ENCODE measurements at places on chromosomes 11 and 22.
A peak's percentile ranks its signal among the peaks of the same experiment; 100 is the strongest.

DNA sequence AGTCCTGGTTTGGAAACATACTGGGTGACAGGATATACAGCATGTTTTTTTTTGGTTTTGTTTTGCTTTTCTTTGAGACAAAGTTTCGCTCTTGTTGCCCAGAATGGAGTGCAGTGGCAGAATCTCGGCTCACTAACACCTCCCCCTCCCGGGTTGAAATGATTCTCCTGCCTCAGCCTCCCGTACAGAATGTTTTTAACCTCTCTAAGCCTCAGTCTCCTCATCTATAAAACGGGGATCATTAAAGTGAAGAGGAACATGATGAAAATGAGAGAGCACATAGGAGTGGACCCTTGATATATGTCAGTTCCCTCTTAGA lies 28.1 kb upstream of the SCARF2 start:
- DNase-seq = no peak

GRCh38 chr22:27212617-27213177 lies 555.3 kb downstream of the MIAT start:
- no peak for DNase-seq

GRCh38 chr11:72012897-72013721 lies 14.4 kb downstream of the IL18BP start:
- DNase-seq = no peak

DNA sequence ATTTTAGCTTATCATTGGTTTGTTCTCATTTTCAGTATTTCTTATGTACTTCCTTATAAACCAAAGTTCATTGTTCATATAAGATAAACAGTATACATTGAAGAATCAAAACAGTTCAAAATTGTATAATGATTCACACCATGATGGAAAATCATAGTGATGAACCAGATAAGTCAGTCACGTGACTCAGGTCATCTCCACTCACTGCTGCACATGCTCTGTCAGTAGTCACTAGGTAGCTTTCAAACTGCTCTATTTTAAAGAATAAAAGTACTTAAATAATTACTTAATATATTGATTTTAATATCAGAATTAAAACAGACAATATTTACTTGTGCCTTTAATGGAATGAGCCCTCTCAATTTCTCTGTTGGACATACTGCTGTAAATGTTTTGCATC lies 37.5 kb downstream of the PDHX start:
- DNase-seq = no peak

- DNase-seq = no peak
Measured at GRCh38 chr11:13008061-13008435, 1.1 kb upstream of the RASSF10 start.

GRCh38 chr11:12599408-12600143 lies 74.6 kb upstream of the TEAD1 start:
- DNase-seq = peak; percentile 13

- peak; percentile 52 for DNase-seq
Measured at GRCh38 chr11:61587541-61587941, 6.7 kb upstream of the SYT7 start.

DNA sequence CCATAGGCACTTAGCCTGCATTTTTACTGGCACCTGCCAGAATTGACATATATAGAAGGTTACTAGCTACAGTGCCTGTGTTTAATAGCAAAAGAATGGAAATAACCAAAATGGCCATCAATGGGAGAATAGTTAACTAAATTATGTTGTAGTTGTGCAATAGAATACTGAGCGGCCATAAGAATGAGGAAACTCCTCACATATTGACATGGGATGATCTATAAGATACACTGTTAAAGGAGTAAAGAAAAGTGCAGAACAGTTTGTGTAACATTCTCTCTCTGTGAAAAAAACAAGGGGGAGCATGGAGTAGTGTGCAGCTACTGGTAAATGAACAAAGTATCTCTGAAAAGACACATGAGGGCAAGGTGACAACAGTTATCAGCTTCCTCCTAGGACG lies 21.5 kb downstream of the ARAP1 start:
- DNase-seq = no peak

DNA sequence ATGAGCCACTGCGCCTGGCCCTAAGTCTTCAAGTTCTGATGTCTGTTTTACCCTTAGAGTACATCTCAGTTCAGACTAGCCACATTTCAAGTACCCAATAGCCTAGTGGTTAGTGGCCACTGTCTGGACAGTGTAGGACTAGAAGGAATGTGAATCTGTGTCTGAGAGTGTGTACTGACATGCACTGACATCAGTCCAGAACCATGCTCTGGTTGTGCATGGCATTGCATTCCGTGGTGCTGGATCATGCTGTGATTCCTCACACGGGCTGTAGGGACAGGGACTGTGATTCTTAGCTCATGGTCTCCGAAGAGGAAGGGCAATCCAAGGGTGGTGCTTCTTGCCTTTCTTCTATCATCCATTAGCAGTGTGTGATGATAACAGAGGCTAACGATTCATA lies 41.1 kb downstream of the AMOTL1 start:
- no peak for DNase-seq

GRCh38 chr11:118843565-118843964 lies 40.1 kb upstream of the CXCR5 start:
- DNase-seq = no peak

DNA sequence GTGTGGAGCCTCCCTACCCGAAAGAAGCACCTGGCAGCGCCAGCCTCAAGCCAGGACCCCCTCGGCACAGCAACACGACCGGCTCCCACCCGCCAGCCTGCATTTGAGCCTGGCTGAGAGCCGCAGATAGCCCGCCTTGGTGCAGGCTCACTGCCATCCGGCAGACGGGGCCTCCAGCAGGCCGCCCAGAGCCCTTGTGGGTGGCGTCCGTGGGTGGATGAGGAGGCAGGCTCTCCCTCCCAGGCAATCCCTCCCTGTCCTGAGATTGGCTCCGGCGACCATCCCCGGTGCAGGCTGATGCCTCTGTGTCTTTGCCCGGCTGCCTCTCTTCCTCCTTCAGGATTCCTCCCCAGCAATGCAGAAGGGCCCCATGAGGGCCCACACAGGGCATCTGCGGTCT lies 1527.9 kb downstream of the BRD1 start:
- no peak for DNase-seq

DNA sequence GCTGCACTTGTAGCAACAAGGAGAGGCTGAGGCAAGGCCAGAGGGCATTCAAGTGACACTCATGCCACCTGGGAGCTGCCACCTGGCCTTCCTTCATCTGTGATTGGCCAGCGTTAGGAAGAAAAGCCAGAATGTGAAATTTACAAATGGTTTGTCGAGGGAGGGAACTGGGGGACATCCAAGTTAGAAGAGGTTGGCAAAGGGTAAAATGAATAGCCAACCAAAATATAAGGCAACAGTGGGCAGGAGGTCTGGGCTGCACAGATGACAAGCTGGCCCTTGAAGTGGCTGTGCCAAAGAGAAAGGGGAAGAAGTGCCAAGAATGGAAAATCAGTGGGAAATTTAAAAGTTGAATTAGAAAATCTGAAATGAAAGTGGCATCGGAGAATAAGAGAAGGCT lies 221.4 kb downstream of the C11orf91 start:
- no peak for DNase-seq

DNA sequence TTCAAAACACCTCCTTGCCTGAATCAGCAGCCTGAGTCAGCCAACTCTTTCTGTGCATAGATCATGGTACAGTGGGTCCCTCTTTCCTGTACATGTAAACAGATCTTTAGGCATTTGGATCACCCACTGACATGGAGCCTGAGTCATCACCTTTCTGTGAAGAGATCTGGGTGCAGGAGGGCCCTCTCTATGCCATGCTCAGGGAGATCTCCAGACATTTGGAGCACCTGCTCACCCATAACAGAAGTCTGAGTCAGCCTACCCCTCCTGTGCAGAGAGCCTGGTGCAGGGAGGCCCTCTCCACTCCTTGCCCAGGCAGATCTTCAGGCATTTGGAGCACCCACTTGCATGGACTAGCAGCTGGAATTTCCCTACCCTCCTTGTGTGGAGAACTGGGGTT lies 56.2 kb upstream of the GLYAT start:
- no peak for DNase-seq

DNA sequence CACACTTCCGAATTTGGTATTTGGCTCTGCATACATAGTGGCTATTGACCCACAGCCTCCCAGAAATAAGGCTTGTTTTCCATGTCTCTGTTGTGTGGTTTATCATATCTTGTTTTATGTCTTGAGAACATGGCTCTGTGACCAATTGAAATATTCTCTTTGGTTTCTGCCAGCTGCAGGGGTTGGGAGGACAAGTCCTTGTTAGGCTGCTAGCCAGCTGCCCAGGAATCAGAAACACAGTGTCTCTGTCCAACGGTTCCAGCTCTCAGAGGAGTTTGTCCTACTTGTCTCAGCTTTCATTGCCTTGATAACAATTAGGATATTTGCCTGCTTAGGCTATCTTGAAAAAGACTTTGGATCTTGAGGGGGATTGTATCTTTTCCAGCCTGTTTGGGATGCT lies 6.0 kb upstream of the SLC7A4 start:
- DNase-seq = no peak

DNA sequence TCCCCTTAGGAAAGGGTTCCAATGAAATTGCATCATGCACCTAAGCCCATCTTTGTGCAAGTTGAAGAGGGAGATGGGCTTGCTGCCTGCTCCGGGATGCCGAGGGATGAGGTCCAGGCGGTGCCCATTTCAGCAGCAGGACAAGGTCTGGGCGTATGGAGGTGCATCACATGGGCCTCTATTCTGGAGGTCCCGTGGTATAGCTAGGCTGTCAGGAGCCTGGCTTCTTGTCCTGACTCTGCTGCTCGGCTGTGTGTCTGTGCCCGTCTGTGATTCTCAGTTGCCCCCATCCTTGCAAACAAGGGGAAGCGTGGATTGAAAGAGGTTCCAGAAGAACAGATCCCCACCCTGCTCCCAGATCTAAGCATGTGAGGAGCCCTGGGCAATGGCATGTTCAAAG lies 130.0 kb downstream of the OSBP2 start:
- no peak for DNase-seq

DNA sequence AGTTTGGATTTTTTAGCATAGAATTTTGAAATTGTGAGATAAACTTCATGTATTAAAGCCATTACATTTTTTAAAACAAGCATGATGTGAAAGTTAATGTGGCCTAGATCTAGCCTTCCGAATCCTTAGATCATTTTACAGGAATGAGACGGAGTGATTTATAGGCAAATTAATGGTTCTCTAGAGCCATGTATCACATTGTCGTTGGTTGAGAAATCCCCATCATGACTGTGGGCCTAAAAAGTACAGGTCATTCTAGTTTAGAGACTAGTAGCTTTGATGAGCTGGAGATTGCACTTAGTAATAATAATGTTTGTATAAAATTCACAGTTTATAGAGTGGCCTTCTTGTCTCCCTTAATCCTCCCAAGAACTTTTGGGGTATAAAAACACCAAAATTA lies 7.1 kb downstream of the EWSR1 start:
- no peak for DNase-seq

- DNase-seq = no peak
Measured at GRCh38 chr11:110305169-110306018, 9.0 kb upstream of the RDX start.

DNA sequence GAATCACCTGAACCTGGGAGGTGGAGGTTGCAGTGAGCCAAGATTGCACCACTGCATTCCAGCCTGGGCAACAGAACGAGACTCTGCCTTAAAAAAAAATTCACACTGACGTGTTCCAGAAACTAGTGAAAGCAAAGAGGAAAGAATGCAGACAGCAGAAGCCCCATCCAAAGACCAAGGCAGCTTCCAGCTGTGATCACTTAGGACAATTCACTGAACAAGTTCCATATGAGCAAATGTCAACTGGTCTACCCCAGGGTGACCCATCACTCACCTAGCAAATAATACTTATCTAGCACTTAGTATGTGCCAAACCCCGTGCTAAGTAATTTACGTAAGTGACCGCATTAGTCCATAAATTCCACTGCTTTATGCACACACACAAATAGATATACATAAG lies 138.9 kb downstream of the LARGE1 start:
- no peak for DNase-seq

GRCh38 chr11:82845356-82846353 lies 54.6 kb downstream of the PRCP start:
- no peak for DNase-seq

- no peak for DNase-seq
Measured at GRCh38 chr11:114279792-114280546, 16.2 kb upstream of the NNMT start.

- DNase-seq = no peak
Measured at GRCh38 chr11:117836077-117836960, 11.8 kb upstream of the FXYD2 start.

DNA sequence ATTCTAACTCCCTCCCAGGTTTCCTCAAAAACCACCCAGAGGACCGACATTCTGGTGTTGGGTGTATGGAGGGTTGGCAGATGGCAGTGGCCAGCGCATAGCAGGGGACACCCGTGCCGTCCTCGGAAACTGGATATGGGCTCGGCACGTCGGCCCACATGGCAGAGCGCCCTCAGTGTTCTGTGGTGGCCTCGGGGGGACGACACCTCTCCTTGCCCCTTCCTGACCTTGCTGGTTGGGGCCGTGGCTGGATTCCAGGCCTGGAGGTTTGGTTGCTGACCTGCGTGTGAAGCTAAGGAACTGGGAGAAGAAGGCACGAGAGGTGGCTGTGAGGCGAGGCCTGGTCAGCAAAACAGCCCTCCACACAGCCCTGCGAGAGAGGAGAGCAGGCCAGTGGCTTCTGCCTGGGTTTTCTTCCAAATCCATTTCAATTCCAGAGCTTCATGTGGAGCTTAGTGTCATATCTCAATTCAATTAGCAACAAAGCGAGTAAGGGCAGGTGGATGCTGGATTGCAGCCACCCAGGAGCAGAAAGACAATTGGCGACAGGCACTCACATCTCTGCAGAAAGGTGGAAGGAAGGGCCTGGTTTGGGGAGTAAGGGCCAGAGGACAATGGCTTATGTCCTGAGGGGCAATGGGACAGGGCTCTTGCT lies 478.4 kb downstream of the BRD1 start:
- DNase-seq = no peak

DNA sequence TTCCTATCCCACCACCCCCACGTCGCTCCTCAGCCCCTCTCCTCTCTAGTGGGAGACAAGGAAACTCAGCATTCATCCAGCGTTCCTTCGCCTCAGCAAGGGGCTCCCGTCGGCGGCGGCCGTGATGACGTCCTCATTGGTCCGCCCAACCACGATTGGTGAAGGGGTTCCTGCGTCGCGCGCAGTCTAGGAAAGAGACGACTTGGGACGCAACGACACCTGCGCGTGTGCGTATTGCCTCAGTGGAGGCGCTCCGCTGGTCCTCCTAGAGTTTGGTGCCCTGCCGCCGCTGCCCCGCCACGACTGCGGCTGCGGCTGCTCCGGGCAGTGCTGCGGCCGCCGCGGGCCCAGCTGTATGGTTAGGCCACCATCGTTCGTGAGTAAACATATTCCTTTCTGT lies 56.6 kb downstream of the CCDC81 start:
- DNase-seq = no peak

DNA sequence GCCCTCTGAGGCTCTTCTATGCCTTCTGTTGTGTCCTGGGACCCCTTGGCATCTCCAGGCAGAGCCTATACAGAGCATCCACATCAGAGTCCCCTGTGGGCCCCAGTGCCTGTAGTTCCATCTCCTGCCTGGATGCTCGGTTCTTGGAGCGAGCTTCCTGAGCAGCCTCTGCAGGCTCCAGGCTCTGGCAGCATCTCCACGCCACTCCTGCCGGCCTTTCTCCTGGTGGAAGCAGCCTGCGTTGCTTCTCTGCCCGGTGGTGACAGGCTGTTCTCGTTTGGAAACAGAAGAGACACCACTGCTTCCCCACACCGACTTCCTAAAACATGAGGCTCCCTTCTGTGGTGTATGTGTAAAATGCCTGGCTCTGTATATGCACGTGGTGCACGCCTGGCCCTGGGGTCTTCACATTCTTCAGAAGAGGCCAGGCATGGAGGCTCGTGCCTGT lies 52.8 kb downstream of the BCR start:
- DNase-seq = no peak
